AML-193 (cell line): ENCODE measurements at places on chromosomes 4 and X.
A peak's percentile ranks its signal among the peaks of the same experiment; 100 is the strongest.

GRCh38 chrX:147646949-147647723, 264.6 kb upstream of the FMR1 start:
- peak; percentile 11 for DNase-seq

GRCh38 chr4:5547651-5548249, 160.6 kb downstream of the EVC2 start:
- no peak for DNase-seq

DNA sequence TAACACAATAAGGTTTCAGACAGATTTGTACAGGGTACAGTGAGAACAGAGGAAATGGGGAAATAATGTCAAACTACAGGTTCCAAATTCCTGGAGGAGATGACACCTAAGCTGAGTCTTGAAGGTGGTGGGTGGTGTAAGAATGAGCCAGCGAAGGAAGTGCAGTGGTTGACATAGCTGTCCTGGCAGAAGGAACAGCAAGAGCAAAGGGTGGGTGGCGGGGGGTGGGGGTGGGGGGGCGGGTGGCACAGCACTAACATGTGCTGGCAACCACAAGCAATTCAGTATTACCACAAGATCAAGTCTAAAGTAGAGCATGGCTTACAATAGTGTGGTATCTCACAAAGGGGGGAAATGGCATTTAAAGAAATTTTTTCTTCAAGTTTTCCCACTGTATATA, 13.1 kb upstream of the G3BP2 start:
- no peak for DNase-seq

DNA sequence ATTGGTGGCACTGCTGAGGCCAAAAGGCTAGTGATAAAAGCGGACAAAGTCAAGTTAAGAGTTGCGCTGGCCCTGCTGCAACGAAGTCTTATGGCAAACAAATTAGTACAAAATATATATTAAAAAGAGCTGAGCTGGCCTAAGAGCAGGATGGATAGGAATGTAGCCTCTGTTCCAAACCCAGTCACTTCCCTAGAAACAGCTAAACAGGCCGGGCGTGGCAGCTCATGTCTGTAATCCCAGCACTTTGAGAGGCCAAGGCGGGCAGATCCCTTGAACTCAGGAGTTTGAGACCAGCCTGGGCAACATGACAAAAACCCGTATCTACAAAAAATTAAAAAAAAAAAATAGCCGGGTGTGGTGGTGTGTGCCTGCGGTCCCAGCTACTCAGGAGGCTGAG, 32.4 kb upstream of the UGDH start:
- DNase-seq, result no peak

DNA sequence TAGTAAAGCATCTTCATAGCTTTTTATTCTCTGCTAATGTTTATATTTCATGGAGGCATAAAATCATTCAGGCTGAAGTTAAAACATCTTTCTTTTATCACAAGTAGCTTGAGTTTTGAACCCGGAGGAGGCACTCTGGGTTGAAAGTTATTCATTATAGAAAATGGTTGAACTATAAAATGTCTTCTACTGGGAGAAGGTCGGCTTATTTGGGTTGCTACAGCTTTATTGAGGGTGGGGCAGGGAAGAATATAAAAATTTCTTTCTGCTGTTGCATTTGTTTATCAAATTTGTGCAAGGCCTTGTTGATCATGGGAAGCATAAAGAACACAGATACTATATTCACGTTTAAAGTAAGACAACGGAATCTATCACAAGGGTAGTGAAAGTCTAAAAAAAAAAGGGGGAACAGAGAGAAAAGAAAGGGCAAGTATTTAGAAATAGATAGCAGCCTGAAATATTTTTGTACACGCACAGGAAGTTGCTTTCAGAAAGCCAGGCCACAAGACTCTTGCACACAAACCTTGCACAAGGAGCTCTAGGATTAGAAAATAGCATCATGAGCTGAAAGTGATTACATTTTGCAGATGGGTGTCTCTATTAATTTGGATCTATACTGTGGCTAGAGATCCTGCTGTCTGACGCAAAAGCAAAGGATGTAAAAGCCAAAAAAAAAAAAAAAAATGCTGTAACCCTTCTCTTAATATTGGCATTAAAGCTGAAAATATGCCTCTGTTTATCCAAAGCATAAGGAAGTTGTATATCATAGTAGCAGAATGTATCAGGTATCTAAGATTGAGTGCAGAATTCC, 37.2 kb upstream of the FAM9C start:
- DNase-seq, result peak; percentile 75

DNA sequence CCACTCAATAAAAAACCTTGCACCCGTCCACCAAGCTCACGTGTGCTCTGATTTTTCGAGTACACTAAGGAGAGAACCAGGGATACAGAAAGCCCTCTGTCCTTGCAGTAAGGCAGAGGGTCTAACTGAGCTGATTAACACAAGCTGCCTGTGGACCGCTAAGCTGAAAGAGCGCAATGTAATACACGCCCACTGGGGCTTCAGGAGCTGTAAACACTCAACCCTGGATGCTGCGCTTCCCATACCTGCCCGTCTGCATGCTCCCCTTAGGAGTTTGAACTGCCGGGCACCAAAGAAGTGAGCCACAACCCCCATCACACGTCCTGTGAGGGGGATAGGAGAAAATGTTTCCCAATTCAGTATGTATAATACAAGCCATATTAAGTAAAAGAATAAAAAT, 664.8 kb downstream of the PCDH18 start:
- DNase-seq, result no peak

- DNase-seq, result no peak
These were observed 55.5 kb downstream of the SCML1 start for GRCh38 chrX:17792826-17793225.

DNA sequence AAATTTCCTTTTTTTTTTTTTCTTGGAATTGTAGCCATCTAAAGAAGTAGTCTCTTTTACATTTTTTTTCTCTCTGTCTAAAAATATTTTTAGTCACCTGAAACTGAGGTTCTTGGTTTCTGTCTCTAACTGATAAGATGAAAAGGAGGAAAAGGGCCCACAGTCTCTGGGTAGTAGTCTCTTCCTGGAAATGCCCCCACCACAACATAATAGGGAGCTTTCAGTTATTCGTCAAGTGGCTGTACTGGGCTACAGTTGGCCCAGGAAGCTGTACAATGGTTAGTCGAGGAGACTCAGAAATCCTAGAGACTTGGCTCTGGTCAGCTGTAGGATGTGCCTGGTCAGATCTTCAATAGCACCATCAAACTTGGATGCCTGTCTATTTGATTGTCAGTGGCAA, 163.4 kb downstream of the ACTRT1 start:
- DNase-seq, result no peak

GRCh38 chr4:134708616-134709015, 507.0 kb upstream of the PABPC4L start:
- no peak for DNase-seq

DNA sequence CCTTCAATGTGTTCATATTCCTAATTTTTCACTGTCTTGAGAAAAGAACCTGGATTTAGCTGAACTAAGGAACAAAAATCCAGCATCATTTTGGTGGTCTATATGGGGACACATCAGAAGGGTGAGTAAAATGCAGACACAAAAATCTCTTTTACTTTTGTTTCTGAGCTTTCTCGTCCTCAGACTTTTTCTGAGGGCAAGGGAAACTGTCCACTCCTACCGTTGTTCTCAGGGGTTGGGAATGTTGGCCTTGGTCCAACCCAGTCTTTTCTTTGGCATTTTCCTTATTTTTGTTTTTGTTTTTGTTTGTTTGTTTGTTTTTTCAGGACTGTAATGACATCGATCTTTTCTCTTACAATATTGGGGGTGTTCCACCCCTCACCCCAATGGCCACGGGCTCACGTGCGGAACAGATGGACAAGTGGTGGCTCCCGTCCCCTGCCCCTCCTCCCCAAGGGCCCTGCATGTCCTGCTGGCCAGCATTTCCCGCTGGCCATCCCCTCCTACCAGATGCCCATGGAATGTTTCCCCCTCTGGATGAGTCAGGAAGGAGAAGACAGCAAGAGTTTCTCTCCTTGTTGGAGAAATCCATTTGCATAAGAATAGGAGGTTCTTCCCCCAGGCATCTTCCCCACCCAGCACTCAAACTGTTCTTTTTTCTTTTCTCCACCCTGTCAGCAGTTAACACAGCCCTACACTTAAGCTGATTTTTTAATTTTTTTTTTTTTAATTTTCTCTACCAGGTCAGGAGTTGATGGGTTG, 305.4 kb upstream of the NDST4 start:
- no peak for DNase-seq

- DNase-seq, result no peak
These were observed 9.8 kb downstream of the FGFR3 start for GRCh38 chr4:1802720-1803522.

- DNase-seq, result no peak
These were observed 24.4 kb upstream of the PLK4 start for GRCh38 chr4:127856196-127856812.

GRCh38 chr4:6107114-6107791, 89.0 kb upstream of the C4orf50 start:
- DNase-seq, result no peak

DNA sequence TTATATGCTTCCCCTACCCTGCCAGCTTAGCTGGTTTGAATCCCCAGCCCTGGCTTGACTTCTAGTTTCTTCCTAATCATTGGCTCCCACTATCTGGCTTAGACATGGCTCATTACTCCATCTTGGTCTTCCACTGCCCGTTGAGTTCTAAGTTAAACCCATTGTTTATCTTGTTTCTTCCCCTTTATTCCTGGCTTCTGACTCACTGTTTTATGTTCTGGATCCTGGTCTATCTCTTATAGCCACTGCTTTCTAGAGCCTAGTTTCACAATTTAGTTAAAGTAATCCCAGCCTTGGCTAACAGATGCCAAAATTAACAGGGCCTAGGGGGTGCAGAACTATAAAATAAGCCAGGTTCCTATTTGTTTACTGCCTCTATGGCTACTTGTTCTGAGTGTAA, 120.9 kb downstream of the ARHGEF9 start:
- DNase-seq, result no peak

DNA sequence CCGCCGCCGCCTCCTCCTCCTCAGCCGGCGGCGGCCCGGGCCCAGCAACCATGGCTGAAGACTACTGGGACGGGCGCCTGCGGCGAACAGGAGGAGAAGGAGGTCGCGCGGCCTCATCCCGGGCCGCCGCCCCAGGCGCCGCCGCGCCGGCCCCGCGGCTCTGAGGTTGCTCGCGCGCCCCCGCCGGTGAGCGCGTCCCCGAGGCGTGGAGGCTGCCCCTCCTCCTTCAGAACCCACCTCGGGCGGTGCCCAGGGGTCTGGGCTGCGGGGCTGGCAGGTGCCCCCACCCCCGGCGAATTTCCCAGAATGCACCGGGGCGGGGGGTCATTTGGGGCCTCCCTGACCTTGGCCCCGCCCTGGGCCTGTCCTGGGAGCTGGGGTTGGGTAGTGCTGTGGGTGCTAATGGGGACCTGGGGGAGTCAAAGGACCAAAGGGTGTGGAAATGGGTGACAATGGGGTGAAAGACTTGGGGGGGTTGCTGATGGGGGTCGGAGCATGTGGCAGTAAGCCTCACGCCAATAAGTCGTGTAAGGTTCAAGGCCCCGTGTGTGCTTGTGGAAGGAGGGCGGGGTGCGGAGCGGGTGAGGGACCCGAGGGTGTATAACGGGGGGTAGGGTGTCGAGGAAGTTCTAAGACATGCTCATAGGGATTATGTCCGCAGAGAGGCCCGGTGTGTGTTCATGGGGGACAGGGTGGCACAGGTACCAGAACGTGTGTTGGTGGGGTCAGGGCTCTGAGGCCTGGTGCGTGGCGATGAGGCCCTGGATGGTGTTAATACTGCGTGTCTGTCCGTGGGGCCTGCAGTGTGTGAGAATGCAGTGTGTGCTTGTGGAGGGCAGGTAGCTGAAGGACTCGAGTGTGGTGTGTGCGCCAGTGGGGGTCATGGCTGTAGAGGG, 687 bp downstream of the CDK16 start:
- DNase-seq, result no peak

- DNase-seq, result no peak
These were observed 28.4 kb upstream of the NAP1L5 start for GRCh38 chr4:88725986-88726385.

- DNase-seq, result no peak
These were observed 116.7 kb upstream of the STOX2 start for GRCh38 chr4:183788308-183788905.

GRCh38 chr4:14985161-14985560, 17.1 kb upstream of the CPEB2 start:
- no peak for DNase-seq

DNA sequence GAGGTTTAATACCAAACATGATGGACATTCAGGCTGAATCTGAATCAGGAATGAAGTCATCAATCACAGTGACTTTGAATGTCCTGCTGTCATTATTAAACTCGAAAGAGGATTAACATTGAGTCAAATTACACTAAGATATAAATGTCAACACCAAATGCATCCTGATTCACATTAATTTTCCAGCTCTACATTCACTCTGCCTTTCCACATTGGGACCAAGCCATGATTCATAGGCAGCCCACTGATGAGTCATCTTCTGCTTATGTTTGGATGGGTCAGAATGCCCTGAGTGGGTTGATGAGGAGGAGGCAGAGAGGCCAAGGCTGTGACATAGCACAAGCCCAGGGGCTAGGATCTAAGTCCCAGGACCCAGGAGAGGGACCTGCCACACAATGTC, 247.6 kb upstream of the RPS6KA3 start:
- no peak for DNase-seq

DNA sequence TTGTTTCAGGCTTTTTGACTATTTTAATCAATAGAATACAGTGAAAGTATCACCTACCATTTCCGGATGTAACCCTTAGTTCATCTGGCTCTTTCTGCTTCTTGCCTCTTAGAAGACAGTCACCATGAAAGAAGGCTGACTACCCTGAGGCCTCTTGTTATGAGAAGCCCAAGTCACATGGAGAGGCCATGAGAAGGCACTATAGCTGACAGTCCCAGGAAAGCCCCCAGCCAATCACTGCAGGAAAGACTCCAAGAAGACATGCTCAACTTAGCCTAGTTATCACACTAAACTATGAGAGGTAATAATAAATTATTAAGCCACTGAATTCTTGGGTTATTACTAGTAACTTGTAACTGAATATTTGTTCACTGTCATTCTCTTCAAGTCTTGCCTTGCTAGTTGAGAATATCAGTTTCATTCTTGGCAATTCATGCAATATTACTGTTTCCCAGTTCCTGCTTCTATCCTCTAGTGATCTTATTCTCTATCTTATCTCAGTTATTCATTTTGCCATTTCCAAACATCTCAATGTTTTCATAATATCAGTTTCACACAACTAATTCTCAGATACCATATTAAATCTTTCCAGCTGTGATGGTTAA, 57.1 kb upstream of the GUCY1A1 start:
- DNase-seq, result no peak

DNA sequence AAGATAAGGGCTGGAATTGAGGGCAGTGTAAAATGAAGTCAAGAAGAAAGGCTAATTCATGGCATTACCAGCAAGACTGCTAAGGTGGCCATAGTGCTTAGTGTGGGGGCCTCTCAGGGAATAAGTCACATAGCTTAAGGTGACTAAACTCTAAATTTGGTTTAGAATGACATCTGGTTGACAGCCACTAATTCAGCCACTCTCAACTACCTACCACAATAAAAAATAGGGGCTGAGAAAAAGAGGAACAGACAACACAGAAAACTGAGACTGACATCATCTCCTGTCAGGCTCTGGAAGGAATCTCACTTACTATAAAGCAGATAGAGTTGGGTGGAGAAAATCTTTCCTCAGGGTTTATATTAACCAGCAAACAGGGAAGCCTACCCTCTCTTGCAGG, 96.9 kb downstream of the CHRDL1 start:
- DNase-seq, result no peak

GRCh38 chr4:9870165-9870790, 88.8 kb downstream of the DRD5 start:
- DNase-seq, result no peak
